ENCODE measurements at places on chromosomes 11 and 22. TPM values are rescaled to one million over a fixed set of nuclear protein-coding genes. Genes with fewer than 3 reads are reported as not detected.

C11orf68 gene
- 42.8 TPM for total RNA-seq

- no peak for DNase-seq
Observed at GRCh38 chr11:71283971-71284441, 31.6 kb upstream of the SHANK2 start.

POTEH gene
- not detected for total RNA-seq

GRCh38 chr22:41908411-41909309 is 6.2 kb downstream of the SHISA8 start:
- no peak for DNase-seq

OR51M1 gene
- not detected for total RNA-seq

DNA sequence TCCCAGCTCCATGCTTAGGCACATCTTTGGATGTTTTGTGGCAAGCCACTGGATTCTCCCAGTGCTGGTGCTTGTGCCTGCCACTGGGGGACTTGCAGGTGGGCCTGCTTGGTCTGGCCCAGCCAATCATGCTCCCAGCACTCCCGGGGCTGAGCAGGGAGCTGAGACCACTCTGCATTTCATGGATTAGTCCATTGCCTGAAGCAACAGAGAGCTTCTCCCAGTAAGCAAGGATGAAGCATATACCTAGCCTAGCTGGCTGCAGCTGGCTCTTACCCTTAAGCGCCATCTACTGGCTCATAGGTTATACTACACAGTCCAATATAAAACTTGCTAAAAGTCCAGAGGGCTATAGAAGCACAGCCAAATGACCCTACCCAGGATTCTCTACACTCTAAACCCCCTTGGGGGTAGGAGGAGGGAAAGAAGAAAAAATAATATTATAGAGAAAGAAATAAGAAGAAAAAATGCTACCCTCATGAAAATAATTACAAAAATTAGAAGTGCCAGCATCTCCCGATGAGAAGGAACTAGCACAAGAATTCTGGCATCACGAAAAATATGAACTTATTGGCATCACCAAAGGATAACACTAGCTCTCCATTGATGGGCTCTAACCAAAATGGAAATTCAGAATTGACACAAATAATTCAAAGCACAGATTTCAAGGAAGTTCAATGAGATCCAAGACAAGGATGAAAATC is 275.3 kb downstream of the C11orf87 start:
- DNase-seq: no peak
